ENCODE measurements at places on chromosomes 3 and 15.
A peak's percentile ranks its signal among the peaks of the same experiment; 100 is the strongest.

DNA sequence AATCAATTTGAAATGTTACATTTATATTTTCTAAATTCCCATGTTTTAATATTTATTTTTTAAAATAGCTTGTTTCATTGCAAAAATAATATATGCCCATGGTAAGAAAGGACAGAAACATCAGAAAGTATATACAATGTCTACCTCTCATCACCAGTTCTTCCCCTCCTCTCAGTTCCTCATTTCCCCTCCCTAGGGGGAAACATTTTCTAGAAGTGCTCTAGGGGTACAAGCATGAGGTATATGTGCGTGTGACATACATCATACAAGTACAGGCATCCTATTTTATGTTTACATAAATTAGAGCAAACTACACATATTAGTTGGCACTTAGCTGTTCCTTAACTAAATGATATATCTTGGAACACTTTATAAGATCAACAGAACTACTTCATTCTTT lies 189.3 kb upstream of the VEPH1 start:
- no peak for DNase-seq

DNA sequence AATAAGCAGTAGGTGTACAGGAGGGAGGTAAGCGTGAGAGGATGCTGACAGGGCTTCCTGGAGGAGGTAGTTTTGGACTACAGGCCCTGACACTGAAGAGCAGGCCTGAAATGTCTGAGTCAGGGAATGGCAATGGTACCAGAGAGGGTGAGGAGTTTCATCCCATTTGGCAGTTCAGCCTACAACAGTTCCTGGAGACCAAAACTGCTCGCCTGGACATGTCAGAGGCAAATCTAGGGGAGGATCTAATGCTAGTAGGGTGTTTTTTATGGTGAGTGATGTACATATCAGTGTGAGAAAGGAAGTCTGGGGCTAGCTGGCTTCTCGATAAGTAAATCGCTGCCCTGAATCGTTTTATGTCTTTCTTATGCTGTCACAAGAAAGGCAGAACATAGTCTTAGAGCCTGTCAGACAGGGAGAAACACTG lies 13.8 kb upstream of the TNFSF10 start:
- no peak for DNase-seq

DNA sequence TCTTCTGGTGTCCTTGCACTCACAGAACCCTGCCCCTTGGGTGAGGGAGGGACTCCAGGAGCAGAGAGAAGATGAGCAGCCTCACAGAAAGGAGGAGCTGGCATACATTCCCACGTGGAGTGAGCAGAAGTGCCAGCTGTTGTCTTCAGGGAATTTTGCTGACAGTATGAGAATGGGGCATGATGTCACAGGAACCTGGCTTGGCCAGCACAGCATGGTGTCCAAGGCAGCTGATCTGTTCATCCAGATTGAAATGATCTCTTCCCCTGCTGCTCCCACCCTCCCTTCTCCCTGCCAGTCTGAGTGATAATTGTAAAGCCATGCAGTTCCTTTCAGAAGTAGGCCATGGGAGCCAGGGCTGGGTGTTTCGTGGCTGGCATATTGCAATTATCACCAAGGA lies 53.3 kb downstream of the GJD2 start:
- no peak for DNase-seq

DNA sequence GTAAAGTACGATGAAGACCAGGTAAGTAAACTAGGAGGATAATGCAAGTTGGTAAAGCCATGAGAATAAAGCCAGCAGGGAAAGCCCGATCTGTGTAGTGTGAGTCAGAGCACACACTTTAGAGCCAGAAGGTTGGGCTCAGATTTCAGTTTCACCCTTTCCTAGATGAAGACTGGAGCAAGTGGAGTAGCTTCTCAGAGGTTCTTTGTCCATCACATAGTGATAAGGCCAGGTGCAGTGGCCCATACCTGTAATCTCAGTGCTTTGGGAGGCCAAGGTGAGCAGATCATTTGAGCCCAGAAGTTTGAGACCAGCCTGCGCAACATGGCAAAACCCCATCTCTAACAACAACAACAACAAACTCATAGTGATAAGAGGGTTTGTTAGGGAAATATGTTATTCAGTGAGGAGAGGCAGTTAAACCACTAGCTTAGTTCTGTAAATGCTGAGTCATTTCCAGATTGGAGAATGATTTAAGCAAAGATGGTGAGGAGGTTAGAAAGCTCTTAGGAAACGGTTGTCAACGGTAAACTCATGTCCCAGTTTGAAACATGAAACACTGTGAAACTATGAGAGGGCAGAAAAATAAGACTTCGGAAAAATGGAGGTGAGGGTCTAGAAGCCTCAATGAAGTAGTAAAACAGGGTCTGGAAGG lies 39.0 kb downstream of the IL12A start:
- DNase-seq: peak; percentile 19

All from hepatocyte (in vitro differentiated cells).